ENCODE measurements at places on chromosomes 4 and X. TPM values are rescaled to one million over a fixed set of nuclear protein-coding genes. Genes with fewer than 3 reads are reported as not detected.

DNA sequence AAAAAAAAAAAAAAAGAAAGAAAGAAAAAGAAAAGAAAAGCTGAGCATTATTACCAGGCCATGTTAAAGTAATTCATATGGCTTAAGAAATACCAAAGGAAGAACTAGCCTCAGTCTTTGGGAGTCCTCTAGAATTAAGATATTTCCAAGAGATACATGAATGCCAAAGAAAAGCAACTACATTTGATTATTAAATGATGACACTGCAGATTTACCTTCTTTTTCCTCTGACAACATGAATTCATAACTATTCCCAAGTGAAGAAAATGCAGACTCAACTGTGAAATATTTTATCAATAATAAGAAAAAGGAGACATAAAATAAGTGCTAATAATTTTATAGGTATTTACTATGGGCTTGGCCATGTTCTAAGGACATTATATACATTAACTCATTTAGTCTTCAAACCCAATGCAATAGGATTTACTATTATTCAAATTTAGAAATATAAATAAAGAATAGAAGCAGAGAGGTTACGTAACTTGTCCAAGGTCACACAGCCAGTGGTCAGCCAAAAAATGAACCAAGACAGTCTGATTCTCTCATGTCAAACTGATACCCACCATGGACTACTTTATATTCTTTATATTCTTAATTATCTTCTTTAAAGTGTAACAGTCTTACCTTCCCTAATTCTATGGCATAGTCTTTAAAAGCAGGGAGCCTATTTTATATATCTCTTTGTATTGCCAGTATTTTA, 6.9 kb downstream of the SH3D19 start:
- DNase-seq: no peak

- peak; percentile 58 for DNase-seq
Measured at GRCh38 chr4:133969202-133969848, 232.3 kb downstream of the PABPC4L start.

GRCh38 chr4:118729287-118730286, 44.4 kb downstream of the METTL14 start:
- DNase-seq: no peak

DNA sequence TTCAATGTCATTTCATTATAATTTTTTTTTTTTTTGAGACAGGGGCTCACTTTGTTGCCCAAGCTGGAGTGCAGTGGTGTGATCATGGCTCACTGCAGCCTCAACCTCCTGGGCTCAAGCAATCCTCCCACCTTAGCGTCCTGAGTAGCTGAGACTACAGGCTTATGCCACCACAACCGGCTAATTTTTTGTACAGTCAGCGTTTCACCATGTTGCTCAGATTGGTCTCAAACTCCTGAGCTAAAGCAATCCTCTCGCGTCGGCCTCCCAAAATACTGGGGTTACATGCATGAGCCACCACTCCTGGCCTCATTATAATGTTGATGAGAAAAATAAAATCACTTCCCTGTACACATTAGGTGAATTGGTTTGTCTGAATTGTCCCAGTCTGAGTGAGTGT, 16.9 kb downstream of the TAF7L start:
- no peak for DNase-seq

- peak; percentile 21 for DNase-seq
Measured at GRCh38 chr4:88439161-88439760, 17.7 kb upstream of the HERC5 start.

GRCh38 chr4:112938461-112939058, 110.9 kb upstream of the ANK2 start:
- DNase-seq: peak; percentile 66

GRCh38 chrX:53128097-53128749, 34.3 kb downstream of the KANTR start:
- peak; percentile 6 for DNase-seq

- no peak for DNase-seq
Measured at GRCh38 chr4:140688711-140689598, 67.2 kb downstream of the TBC1D9 start.

- peak; percentile 75 for DNase-seq
Measured at GRCh38 chr4:118772081-118772766, 63.7 kb downstream of the SEC24D start.

DNA sequence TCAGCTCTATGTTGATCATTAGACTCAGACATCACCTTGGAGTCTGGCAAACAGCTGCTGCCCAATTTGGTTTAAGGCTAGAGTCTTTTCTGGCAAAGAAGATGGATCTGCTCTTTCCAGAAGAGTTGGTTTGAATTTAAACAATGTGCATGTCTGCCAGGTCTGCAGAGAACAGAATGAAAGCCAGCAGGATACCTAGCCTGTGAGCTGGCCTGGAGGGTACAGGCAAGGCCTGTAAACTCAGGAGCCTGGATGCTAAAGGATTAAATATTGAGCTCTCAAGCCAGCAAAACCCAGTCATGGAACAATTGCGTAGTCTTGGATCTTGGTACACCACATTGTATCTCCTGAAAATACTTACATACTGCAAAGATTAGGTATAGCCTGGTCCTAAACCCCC, 15.6 kb upstream of the PDLIM3 start:
- no peak for DNase-seq

DNA sequence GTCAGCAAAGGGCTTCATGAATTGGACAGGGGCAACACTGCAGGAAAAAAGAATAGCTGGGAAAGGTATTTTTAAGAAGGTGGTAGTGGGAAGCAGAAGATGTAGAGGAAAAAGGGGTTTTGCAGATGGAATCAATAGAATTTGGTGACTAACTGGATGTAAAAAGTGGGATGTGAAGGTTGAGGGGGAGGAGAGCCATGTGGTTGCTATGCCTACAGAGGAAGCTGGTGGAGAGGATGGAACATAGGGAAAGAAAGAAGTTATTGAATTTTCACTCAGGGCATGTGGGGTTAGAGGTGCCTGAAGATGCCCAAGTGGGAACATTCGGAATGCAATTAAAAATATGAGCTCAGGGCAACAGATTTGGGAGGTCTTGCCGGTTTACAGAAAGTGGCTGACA, 33.0 kb downstream of the REELD1 start:
- DNase-seq: no peak

The FOXR2 gene
- 0.48 TPM for total RNA-seq

The MAGEA1 gene
- not detected for total RNA-seq

The SCD5 gene
- total RNA-seq: 27.2 TPM

The GYPA gene
- 30.1 TPM for total RNA-seq

The AADAT gene
- 6.0 TPM for total RNA-seq

The RNF175 gene
- total RNA-seq: 1.7 TPM

The SHROOM2 gene
- total RNA-seq: 9.4 TPM

The SMR3B gene
- total RNA-seq: 8.9 TPM

The RIPPLY1 gene
- not detected for total RNA-seq

All from umbilical cord (tissue), 2 donors.